ENCODE measurements at places on chromosomes 4 and X. TPM values are rescaled to one million over a fixed set of nuclear protein-coding genes. Genes with fewer than 3 reads are reported as not detected.
A peak's percentile ranks its signal among the peaks of the same experiment; 100 is the strongest.

Gene PAK3
- 2.0 TPM for total RNA-seq

DNA sequence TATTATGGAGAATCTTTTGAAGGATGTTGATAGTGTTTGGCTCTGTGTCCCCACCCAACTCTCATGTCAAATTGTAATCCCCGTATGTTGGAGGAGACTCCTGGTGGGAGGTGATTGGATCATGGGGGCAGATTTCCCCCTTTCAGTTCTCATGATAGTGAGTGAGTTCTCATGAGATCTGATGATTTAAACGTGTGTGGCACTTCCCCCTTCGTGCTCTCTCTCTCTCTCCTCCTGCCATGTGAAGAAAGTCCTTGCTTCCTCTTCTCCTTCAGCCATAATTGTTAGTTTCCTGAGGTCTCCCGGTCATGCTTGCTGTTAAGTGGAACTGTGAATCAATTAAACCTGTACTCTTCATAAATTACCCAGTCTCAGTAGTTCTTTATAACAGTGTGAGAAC is 166.1 kb upstream of the NUDT6 start:
- H3K27me3 ChIP-seq: no peaks in the 10 kb centered on the region
- peaks cover 25% of the 10 kb centered on the region for H3K36me3 ChIP-seq
- DNase-seq: no peak
- no peak overlapping the region for H3K27ac ChIP-seq

- H3K27me3 ChIP-seq: no peaks in the 10 kb centered on the region
- H3K4me1 ChIP-seq: peaks cover 25% of the 10 kb centered on the region
- H3K4me3 ChIP-seq: peak overlapping the region; percentile 94
Observed at GRCh38 chrX:71198066-71198465, 25.0 kb upstream of the GJB1 start.

DNA sequence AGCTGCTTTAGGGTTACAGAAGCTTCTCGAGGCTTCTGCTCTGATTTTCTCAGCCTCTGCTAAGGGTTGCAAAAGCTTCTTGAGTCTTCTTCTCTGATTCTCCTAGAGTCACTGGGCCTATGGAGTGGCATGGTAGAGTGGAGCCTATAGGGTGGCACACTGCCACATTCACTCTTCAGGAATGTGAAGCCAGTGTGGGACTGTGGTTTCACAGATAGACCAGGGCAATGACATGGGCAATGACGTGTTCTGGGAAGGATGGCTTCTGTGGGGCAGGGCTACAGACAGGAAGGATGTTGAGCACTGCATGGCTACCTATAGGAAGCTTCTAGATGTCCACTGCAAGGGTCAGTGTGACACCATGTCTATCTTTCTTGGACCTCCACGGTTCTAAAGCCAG is 11.0 kb upstream of the MAMLD1 start:
- no peak overlapping the region for H3K4me3 ChIP-seq
- peaks cover 2% of the 10 kb centered on the region for H3K4me1 ChIP-seq
- H3K27me3 ChIP-seq: peaks cover 3% of the 10 kb centered on the region
- H3K36me3 ChIP-seq: no peaks in the 10 kb centered on the region
- H3K27ac ChIP-seq: no peak overlapping the region
- no peak for DNase-seq

Gene SOD3
- total RNA-seq: not detected

- H3K27me3 ChIP-seq: no peaks in the 10 kb centered on the region
- no peaks in the 10 kb centered on the region for H3K36me3 ChIP-seq
- no peak overlapping the region for H3K27ac ChIP-seq
- no peak for DNase-seq
- H3K4me1 ChIP-seq: no peaks in the 10 kb centered on the region
Observed at GRCh38 chrX:94932278-94932965, 1258.4 kb downstream of the FAM133A start.

Data from activated CD4-positive, alpha-beta memory T cell treated with anti-CD3 and anti-CD28 coated beads, Interleukin-2, amount 10 ng/mL, durations not matched to agents 7 days and 5 days (primary cell).